ENCODE measurements at places on chromosomes 16 and 17.
A peak's percentile ranks its signal among the peaks of the same experiment; 100 is the strongest.

GRCh38 chr17:75518201-75518600 is 1.9 kb downstream of the TSEN54 start:
- no peak for DNase-seq

DNA sequence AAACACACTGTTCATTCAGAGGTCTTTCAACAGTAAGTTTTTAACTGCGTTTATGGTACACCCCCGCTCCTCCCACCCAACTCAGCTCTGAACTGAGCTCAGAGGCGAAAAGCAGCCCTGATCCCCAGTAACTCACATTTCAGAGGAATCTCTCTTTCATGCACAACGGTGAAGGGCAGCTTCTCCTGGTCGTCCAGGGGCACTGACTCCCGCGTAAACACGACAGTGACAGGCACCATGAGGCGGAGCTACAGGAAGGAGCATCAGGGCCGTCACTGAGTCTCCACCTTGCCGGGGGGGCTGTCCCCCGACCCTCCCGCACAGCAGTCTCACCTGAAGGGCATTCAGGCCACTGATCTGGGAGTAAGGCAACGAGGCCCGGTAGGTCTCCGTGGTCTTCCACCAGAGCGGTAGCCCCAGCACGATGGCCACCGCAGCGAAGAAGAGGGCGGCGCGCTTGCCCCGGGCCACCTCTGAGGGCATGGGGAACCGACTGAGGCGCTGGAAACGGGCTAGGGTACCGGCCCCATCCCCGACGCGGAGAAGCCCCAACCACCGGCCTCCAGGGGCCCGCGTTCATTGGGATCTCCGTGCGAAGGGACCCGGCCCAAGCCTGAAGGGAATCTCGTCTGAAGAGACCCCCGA is 486 bp downstream of the PIGS start:
- no peak for DNase-seq

DNA sequence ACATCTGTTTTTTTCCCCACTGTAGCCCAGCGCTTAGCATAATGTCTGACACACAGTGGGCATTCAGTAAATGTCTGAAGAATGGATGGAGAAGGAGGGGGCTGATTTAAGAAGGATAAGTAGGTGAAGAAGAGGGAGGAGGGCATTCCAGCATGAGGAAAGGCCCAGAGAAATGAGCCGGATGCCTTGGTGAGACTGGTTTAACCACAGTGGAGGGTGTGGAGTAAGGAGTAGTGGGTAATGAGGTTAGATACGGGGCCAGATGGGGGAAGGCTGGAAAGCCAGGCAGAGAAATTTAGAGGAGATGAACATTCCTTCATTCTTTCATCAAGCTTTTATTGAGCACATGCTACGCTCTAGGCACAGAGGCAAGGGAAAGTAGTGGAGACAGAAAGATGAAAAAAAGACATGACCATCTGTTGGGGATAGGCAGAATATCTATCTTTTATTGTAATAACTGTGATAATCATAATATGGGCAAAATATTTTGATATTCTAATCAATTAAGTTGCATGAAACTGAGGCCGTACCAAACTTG is 43.7 kb upstream of the NFAT5 start:
- DNase-seq: no peak

GRCh38 chr17:67689534-67690177 is 28.1 kb upstream of the NOL11 start:
- peak; percentile 51 for DNase-seq

GRCh38 chr16:81891736-81892364 is 112.8 kb downstream of the PLCG2 start:
- no peak for DNase-seq

- no peak for DNase-seq
These were observed 353.1 kb upstream of the MON1B start for GRCh38 chr16:76837872-76838271.

Data from amniotic stem cell (primary cell).